ENCODE measurements at places on chromosomes 16 and 17.

- no peak for DNase-seq
Observed at GRCh38 chr17:79671085-79671694, 59.6 kb upstream of the ENPP7 start.

GRCh38 chr17:80377798-80378197, 37.2 kb upstream of the ENDOV start:
- no peak for DNase-seq

DNA sequence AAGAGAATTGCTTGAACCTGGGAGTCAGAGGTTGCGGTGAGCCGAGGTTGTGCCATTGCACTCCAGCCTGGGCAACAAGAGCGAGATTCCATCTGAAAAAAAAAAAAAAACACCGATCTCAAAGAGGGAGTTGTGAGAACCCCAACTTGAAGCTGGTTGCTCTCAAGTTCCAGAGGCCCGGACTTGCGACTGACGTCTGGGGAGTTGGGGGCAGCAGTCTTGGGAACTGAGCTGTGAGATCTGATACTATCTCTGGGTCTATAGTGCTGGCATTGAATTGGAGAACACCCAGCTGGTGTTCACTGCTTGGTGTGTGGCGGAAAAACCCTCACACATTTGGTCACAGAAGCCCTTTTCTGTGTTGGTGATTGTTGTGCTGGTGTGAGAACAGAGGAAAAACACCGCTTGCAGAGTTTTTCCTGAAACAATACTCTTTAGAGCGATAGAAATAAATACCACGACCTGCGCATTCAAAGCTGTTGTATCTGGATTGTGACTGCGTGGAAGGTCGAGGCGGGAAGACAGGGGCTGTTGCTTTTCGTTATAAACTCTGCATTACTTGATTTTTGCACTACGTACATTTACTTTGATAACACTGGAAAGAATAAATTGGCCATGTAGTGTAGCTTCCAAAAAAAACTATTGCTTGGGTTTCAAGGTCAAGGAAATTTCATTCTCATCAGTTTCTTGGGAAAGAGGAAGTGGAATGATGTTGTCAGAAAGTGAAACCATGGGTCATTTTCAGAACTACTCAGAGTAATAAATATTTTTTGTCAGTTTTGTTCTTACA, 8.8 kb downstream of the SCIMP start:
- DNase-seq = no peak

- DNase-seq = no peak
Observed at GRCh38 chr17:4221163-4221562, 42.6 kb downstream of the ANKFY1 start.

DNA sequence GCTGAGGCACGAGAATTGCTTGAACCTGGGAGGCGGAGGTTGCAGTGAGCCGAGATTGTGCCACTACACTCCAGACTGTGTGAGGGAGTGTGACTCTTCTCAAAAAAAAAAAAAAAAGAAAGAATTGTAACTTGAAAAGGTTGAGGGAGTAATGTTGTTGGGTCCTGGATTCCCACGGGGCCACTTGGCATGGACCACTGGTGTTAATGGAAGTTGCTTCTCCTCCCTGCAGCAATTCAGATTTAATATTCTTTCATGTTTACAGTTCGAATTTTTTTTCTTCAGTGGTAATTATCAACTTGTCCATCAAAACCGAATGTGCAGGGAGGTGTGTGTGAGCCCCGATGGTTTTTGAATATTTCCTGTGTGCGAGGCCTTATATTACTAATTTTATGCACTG, 7.2 kb downstream of the EPN2 start:
- no peak for DNase-seq

DNA sequence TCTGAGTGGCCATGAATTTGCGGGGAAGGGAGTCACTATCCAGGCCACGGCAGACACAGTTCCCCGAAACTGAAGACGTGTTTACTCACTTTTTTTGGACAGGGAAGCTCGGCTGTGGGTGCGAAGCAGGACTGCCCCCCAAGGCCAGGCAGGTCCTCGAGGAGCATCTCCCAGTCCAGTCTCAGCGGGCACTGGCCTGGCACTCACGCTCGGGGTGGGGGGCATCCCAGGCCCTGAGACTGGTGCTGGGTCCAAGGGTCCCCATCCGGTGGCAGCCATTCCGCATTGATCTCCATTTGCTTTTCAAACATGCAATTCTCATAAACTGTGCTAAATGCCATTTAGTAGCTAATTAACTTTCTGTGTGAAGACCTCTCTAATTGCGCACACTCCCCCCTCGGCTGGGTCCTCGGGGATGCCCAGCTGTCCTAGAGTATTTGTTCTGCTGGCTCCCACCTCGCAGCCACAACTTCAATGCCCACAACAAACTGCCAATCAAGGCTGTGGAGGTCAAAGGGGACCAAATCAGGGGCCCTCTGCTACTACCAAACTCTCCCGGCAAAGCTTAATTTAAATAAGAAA, 50.2 kb downstream of the TBC1D16 start:
- DNase-seq = no peak

DNA sequence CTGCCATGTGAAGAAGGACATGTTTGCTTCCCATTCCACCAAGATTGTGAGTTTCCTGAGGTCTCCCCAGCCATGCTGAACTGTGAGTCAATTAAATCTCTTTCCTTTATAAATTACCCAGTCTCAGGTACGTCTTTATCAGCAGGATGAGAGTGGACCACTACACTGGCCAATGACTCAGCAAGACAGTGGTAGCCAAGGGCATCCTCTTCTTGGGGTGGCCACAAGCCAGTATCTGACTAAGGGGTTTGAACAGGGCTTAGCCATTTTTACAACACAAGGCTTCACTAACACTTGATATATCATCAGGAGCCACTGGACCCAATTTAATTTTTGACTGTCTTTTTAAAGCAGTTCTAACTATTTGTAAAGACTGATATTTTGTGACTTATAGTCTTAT, 21.1 kb upstream of the KRT24 start:
- no peak for DNase-seq

Measured in fibroblast of skin of back (primary cell).